Hepatocyte (in vitro differentiated cells): ENCODE measurements at places on chromosomes 4 and X. TPM values are rescaled to one million over a fixed set of nuclear protein-coding genes. Genes with fewer than 3 reads are reported as not detected.
A peak's percentile ranks its signal among the peaks of the same experiment; 100 is the strongest.

The CSAG2 gene
- total RNA-seq, result not detected in 2 replicates

The MAGEC2 gene
- not detected in 2 replicates for total RNA-seq

The PABPC4L gene
- 5.9 and 6.1 TPM in 2 replicates for total RNA-seq

The IDUA gene
- total RNA-seq, result 13.1 and 15.5 TPM in 2 replicates

The CDKL2 gene
- total RNA-seq, result 0.20 and 0.83 TPM in 2 replicates

The PRRG1 gene
- total RNA-seq, result 27.5 and 36.5 TPM in 2 replicates

The CENPVL1 gene
- total RNA-seq, result 0.32 TPM in 1 of 2 replicates, not detected in the other

The SEPTIN6 gene
- total RNA-seq, result 24.7 and 31.4 TPM in 2 replicates

The TAF7L gene
- total RNA-seq, result not detected in 2 replicates

The BEX5 gene
- 7.4 and 11.8 TPM in 2 replicates for total RNA-seq

The COL25A1 gene
- total RNA-seq, result 1.9 and 3.3 TPM in 2 replicates

The MAGEA12 gene
- total RNA-seq, result not detected in 2 replicates

The VGLL1 gene
- total RNA-seq, result 4.1 and 4.8 TPM in 2 replicates

The RHOXF2B gene
- not detected in 2 replicates for total RNA-seq

The ASB9 gene
- 6.0 and 10.0 TPM in 2 replicates for total RNA-seq

The SCML2 gene
- total RNA-seq, result 4.5 and 5.7 TPM in 2 replicates

The FGF13 gene
- total RNA-seq, result 9.5 and 12.5 TPM in 2 replicates

The P2RY4 gene
- total RNA-seq, result 0.87 and 3.3 TPM in 2 replicates

GRCh38 chr4:73257234-73257633 is 1.4 kb downstream of the ANKRD17 start:
- peak; percentile 89 for DNase-seq

DNA sequence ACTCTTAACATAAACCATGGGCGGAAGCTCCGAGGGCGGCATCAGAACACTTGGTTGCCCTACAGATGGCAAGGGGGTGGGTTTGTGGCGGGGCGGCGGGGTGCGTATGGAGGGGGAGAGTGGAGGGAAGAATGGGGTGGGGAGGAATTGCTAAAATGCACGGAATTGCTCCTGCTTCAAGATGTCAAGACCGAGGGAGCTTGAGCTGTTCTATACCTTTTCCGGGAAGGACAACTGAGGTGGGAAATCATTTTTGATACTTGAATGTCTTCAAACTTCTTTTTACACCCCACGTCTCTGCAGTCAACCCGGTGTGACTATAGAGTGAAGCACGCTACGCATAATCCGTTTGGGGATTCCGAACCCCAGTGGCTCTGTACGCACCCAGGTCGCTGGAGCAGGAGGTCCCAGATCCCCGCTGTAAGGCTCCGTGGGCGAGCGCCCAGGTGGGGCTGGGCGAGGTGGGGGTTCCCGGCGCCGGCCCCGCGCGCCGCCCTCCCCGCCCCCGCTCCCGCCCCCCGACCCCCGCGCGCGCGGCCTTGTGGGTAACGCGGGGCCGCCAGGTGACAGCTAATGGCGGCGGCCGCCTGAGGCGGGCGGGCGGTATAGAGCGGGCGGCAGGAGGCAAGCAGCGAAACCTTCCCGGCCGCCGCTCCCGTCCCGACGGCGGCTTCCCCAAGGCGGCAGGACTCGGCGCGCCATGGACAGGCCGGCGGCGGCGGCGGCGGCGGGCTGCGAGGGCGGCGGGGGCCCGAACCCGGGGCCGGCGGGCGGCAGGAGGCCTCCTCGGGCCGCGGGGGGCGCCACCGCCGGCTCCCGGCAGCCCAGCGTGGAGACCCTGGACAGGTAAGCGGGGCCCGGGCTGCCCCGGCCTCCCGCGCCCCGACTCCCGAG is at the start of gene MTMR1:
Gene MTMR1, plus strand, starts transcription at position 566 of the 894 bp plus-strand sequence. Its CDS starts 135 bp downstream, at position 701.
- peak; percentile 65 for DNase-seq

GRCh38 chr4:153371701-153372234 is 27.3 kb downstream of the MND1 start:
- DNase-seq, result no peak

GRCh38 chrX:41909068-41909467 is 14.3 kb downstream of the CASK start:
- DNase-seq, result no peak

GRCh38 chr4:108762559-108763225 is at the start of gene ETNPPL:
TSS of gene ETNPPL (minus strand) at chr4:108763053. CDS start at chr4:108762898, 155 bp downstream.
- DNase-seq, result peak; percentile 47

DNA sequence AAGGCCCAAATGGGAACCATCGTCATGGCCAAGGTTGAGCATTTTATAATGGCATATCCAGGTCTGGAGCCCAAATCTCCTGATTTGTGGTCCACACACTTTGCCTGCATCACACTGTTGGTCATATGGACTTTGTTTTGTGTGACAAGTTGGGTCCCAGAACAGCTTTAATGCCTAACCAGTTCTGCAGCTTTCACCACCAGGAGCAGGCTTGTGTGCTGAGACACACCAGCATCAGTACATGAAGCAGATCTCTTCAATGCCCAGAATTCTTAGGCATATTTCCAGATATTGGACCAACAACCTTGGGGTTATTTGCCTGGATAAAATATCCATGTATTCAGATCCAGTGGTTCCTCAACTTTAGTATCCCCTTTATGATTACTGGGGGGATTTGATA is 371.3 kb downstream of the FBXW7 start:
- DNase-seq, result no peak

- no peak for DNase-seq
These were observed 227.2 kb upstream of the MBNL3 start for GRCh38 chrX:132716006-132716405.

DNA sequence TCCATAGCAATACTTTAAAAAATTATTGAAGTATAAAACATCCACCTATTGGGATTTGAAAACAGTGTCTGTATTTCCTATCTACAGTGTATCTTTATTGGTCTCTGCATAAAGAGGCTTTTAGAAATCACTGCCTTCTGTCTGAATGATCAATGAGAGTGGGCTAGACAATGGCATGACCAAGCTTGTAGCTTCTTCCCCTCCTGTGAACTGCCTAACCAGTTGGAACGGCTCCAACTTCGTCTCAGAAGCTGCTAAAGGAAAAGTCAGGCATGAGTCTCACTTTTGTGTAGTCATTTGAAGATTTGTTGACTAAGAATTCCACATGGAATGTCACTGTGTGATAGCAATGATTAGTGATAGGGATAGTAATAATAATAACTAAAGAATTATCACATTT is 64.2 kb downstream of the INTS12 start:
- DNase-seq, result no peak

GRCh38 chr4:109998867-109999584 is 86.3 kb downstream of the EGF start:
- peak; percentile 74 for DNase-seq

DNA sequence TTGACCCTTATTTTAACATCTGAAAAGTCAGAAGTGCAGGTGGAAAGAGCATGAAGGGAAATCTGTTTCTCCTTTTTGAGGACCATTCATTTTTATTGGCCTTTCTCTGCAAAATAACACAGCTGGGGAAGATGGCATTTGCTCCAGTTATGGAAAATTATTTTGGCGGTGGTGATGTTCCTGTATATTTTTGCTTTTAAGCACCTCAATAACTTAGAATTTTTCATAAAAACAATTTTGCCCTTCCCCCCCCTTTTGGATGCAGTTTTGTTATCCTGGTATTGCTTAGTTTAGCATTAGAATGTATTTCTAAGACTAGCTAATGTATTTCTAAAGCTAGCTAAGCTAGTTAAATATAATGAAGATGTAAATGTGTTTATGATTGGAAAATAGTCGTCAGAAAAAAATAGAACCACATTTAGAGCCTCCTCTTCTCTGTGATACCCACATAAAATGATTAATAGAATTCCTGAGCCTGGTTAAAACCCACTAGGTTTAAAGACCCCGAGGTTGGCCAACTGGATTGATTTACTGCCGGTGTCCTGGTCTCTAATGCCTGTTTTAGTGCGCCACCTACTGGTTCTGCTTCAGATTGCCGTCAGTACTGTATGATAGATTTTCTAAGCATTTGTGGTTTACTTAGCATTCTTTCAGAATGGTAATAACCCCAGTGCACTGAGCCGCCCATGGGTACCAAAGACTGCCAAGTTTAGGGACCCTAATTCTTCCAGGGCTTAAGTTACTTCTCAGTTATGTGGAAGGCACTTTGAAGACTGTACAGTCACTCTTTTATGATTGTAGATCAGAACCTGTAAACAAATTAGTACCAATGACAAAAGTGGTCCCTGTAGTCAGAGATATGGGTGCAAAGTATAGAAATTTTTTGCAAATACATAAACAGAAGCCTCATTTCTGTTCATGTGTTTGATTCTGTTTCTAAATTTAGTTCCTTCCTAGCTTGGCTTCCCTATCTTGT is 11.4 kb downstream of the KLF3 start:
- peak; percentile 90 for DNase-seq

DNA sequence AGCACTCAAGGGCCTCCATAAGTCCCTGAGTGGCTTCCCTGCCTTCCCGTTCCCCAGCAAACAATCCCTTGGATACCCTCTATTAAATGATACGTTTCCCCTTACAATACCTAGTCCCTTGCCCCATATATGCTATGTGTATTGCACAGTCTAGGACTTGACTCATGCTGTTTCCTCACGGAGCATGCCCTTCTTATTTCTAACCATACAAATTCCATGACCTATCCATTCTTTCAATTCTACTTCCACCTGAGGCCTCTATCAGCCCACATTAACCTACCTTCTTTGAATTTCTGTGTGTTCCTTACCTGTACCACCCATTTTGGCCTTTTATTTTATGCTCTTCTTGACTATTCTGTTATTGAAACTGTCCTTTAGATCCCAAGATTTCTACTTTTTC is 2.9 kb upstream of the PGRMC2 start:
- no peak for DNase-seq

DNA sequence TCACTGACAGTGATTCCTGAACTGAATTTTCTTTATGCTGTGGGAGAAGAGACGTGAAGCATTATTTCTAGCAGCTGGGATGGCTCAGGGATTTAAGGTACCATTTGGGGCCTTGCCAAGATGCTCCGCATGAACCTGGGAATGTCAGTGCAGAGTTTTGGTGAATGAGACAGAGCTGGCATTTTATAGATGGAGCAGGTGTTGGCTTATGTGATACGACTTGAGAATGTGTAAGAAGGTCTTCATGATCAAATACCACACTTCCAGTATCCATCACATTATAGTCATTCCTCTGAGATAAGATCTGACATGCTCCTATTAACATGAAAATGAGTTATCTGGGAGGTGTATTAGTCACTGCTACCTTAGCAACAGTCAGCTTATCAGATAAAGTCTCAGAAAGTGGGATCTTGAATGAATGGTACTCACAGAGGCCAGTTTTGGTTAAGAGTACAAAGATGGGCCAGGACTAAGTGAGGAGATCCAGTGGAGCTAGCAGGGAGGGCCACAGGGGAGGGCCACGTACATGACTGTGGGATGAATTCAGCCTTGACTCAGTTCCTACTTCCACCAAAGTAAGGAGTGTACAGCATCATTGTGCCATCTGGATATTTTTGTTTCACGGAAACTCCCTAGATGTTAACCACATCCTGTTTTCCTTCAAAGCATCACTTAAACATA is 116.7 kb downstream of the SPCS3 start:
- DNase-seq, result no peak

GRCh38 chrX:1248331-1249061 is 20.1 kb upstream of the CSF2RA start:
- peak; percentile 48 for DNase-seq

- DNase-seq, result no peak
These were observed 59.1 kb downstream of the LUZP4 start for GRCh38 chrX:115348446-115349225.
